ENCODE measurements at places on chromosomes 3 and 15.

GRCh38 chr3:46277476-46277875 lies 35.2 kb downstream of the CCR3 start:
- DNase-seq, result no peak

DNA sequence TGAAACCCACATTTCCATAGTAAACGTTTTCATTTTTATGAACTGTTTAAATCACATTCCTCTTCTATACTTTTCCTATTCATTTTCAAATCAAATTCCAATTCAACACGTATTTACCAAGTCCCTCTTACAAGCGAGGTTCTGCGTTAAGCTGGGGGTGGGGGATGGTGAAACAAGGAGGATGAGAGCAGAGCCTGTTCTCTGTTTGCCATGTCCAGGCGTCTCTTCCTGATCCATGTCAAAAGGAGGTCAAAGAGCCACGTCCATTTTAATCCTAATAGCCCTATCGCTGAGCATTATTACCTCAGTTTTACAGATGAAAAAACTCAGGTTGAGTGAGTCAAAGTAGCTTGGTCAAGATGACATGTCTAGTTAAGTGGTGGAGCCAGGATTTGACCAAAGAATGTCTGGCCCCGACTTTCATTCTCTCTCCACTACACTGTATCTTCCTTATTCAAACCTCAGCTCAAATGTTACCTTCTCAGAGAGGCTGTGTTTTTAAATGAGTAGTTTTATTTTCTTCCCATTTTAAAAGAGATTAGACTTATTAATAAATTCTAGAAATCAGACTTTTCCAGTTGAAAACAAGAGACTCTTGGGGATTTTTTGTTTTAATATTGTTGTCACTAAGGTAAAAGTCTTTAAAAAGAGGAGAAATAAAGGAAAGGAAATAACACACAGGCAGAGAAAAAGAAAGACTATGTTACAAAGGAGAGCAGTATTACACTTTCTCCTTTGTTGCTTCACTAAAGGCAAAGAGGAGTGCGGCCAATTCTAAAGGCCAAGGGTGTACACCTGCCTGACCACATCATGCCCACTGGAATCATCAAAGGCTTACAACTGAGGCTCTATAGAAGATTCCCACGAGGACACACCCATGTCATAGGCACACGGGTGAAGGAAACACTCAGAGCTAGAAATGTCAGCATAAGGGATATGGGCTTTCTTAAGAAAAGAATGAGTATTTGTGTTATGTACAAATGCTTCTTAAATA lies 42.4 kb downstream of the MYO5A start:
- DNase-seq, result no peak

DNA sequence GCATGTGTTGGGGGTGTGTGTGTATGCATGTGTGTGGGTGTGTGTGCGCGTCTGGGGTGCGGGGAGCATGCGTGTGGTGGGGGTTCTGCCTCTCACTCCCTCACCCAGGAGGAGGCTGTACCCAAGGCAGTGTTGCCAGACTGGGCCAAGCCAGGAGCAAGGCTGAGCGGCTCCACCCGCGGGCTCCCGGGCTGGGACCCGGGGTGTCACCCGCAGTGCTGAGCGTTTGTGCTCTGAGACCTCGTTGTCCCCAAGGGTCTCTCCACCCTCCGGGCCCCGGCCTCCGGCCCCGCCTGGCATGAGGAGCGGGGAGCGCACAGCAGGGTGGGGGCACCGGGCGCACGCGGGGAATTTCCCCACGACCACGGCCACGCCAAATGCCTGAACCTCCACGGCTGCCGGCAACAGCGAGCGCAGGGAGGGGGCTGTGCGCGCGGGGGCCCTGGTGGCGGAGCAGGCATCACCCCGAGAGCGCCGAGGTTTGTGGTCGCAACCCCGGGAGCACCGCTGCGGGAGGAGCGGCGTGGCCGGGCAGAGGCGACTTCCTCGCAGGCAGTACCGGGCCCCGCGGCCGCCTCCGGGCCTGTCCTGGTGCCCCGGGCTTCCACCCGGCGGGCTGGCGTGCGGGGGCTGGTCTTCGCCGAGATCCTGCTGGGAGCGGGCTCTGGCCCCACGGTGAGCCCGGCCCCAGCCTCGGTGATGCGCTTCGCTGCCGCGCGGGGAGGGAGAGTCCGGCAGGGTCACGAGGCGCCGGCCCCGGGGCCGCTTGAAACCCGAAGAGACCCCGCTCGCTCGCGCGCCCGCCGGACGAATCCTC lies 7.4 kb upstream of the OCA2 start:
- DNase-seq, result no peak

DNA sequence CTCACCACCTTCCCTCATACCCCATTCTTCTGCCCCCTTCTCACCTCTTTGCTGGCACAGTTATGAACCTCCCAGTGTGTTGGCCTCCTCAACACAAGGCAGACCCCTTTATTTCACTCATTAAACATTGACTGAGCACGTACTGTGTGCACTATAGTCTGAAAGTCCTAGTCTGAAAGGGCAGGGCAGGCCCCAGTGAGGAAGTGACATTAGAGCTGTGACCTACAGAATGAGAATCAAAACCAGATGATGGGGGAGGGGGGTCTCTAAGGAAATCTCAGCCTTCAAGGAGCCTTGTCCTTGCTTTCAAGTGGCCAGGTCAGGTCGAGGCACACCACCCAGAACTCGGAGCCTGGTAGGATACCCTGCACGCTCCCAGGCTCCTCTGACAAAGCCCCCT lies 3.5 kb downstream of the SLC28A1 start:
- DNase-seq, result no peak

DNA sequence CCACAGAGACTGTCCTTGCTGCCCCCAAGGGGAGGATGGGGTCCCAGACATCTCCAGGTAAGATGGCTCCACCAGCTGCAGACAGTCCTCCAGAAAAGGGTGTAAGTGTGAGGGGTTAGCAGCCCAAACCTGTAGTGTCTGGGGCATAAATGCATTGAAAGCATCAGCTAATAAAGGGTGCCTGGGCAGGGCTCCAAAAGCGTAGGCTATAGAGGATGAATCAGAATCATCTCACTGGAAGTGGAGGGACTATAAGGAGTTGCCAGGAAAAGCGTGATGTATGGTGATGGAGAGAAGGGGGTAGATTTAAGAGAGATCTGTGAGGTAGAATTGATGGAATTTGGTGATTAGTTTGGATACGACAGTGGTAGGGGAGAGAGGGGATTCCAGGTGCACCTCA lies 79.9 kb upstream of the ONECUT1 start:
- no peak for DNase-seq

DNA sequence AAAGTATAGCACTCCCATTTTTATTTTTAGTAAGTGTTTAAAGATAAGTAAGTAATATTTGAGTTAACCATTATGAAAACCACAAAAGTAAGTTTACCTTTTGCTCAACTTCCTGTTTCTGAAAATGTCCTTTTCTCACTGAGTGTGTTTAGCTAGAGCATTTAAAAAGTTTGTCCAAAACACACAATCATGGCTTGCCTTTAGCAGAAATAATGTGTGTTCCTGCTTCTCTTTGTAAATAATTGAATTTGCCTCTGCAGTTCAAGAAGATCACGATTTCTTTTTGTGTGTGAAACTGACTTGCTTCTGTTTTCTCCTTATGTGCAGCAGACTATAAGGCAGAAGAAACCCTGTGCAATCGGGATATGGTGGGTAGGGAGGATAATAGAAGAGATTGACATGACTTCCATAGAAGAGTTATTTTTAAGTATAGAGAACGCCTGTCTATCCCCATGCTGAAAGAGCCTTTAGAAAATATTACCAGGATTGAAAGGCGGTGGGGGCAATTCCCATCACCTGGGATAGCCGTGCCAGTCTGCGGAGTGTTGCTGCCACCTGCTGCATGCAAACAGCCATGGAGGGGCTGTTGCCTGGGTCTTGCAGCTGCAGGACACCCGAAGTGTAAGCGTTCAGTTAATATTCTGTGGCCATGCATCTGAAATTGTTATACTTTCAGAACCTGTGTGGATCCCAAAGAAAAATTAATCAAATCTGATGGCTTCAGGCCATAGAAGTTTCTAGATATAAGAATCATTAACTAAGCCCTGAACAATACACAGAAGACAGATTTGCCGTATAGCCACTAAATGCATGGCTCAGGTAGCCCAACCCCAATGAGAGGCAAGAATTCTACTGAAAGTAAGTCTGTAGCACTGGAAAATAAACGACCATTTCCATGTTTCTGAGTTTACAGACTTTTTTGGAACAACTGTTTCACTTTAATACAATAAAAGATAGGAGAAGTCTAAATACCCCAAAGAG lies 2.4 kb upstream of the CD96 start:
- DNase-seq, result peak; percentile 30

DNA sequence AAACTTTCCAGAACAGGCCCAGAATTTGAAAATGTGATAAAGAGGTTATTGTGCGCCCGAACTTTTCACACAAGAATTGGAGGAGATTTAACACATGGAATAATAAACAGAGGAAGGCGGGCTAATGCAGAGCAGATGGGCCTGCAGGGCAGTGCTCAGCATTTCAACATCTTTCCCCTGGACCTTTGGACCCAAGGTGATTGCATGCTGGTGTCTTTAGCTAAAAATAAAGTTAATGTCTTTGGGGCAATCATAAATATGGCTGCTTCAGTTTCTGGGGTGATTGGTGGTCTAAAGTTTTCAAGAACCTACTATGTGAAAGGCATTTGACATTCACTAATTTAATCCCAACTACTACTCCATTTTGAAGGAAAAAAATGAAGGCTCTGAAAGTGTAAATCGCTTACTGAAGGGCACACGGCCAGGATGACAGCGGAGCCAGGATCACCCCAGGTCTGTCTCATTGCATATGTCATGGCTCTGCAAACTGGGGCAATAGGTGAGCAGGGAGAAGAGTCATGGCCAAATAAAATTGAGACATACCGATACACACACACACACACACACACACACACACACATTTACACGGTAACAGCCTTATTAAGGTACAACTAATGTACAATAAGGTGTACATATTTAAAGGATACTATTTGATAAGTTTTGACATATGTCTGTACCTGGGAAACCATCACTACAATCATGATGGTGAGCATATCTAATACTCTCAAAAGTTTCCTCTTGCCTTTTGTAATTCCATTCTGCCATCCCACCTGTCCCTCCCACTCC lies 243.1 kb upstream of the LRRFIP2 start:
- DNase-seq, result no peak

DNA sequence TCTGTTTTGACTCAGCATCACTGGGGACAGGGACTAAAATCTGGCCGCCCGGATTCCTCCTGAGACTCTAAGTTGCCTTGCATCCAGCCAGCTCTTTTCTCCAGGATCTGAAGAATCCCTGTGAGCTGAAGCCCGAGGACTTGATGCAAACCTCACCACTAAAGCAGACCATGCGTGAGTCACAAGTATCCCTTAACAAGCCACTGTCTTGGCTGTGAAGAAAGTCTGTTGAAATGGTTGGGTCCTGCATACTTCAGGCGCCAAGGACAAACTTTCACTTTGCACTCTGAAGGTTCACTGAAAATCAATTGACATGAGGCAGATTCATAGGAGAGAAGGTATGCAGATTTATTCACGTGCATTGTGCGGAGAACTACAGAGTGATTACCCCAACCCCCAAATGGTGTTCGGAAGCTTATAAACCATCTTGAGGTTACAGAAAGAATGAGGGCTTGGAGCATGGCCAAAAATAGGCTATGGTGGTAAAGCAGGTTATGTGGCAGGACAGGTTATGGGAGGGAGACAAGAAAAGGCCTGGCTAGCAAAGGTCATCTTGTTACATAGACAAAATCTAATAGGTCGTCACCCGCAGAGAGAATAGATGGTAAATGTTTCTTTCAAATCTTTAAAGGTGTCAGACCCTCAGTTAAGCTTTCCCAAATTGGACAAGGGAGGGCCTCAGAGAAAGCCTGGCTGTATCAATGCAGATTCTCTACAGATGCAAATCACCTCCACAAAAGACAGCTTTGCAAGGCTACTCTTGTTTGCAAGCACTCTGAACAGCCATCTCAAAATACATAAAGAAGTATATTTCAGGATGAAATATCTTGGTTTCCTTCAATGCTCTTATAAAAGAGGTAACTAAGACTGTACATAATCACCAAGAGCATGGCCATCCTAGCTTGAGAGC lies 126.3 kb upstream of the PLAAT1 start:
- no peak for DNase-seq

DNA sequence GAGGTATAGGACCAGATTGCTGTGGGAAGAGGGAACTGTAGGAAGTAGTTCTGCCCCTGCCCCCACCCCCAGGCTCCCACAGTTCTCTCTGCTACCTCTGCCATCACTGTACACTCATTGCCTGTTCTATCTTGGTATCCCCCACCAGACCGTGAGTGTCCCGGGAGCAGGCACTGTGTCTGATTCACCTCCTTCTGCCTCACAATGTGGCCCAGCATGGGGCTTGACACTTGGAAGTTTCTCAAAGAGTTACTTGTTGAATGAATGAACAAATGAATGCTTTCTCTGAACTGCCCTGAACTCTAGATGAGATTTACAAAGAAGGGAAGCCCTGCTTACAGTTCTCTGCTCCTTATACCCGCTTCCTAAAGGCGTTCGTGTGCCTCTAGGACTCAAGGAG lies 27.1 kb upstream of the PIK3CB start:
- DNase-seq, result no peak

GRCh38 chr3:31422237-31422636 lies 110.5 kb upstream of the STT3B start:
- DNase-seq, result no peak

GRCh38 chr15:96270581-96271172 lies 59.8 kb upstream of the NR2F2 start:
- DNase-seq, result no peak

DNA sequence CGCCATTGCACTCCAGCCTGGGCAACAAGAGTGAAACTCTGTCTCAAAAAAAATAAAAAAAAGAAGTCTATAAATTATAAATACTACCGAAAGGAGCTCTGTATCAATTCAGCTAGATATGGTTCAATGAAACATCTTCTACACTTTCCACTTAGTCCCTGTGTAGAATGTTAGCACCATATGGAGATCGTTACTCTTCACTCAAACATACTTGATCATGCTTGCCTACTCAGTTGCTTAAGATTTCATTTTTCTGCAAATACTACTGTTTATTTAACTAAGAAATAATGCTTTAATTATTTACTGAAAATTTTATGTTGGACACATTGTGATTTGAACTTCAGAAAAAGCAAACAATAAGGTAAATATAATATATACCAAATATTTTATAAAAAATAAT lies 17.1 kb upstream of the NANOGP8 start:
- no peak for DNase-seq

GRCh38 chr15:43489191-43489590 lies 3.8 kb downstream of the TP53BP1 start:
- DNase-seq, result no peak

- no peak for DNase-seq
Observed at GRCh38 chr15:77568973-77569728, 63.6 kb downstream of the LINGO1 start.

DNA sequence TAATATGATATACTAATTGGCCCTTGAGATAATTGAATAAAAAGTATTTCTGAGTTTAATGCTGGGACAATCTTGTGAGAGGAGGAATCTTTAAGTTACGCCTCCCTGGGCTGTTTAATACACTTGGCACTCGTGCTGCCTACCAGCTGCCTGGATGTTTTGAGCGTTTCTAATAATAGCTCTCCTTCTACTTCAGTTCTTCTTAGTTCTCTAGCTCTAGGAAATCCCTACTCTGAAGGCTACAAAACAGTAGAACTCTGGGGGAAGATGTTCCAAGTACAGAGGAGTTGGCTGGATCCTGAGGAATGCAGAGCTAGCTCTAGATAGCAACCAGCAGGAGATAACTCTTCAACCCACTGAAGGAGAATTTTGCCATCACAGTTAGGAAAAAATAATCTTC lies 3.5 kb downstream of the NAALADL2 start:
- no peak for DNase-seq
